Activated naive CD4-positive, alpha-beta T cell treated with anti-CD3 and anti-CD28 coated beads for 36 hours (primary cell): ENCODE measurements at places on chromosomes 2 and 18. TPM values are rescaled to one million over a fixed set of nuclear protein-coding genes. Genes with fewer than 3 reads are reported as not detected.

Gene GCG
- not detected for total RNA-seq

Gene WDR7
- 17.3 TPM for total RNA-seq

Gene NOL4
- not detected for total RNA-seq

DNA sequence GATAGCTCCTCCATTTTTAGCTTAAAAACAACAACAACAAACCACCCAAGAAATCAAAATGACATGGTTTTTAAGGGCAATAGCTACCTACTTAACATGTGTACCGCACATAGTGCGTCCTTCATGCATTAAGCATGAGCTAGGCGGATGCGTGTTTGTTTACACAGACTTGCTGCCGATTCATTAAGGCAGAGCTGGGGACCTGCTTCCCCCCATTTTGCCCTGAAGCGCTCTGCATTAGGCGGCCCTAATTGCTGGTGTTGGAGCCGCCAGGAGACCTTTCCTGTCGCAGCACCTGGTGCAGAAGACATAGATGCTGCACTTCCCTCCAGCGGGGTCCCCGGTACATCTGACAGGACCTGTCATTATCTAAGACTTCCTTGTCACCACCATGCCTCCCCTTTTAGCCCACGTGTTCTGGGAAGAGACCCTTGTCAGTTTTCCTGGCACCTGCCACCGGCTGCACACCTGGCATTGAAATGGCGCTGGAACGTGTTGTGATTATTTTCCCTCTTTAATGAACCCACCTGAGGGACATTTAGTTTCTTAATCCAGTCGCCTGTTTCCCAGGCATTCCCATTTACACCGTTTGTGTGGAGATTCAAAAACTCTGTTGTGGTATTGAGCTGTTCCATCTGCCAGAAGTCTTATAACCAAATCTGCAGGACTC lies 261.1 kb upstream of the RAB12 start:
- DNase-seq: no peak

- DNase-seq: no peak
Measured at GRCh38 chr2:98334439-98335078, 11.7 kb upstream of the CNGA3 start.

DNA sequence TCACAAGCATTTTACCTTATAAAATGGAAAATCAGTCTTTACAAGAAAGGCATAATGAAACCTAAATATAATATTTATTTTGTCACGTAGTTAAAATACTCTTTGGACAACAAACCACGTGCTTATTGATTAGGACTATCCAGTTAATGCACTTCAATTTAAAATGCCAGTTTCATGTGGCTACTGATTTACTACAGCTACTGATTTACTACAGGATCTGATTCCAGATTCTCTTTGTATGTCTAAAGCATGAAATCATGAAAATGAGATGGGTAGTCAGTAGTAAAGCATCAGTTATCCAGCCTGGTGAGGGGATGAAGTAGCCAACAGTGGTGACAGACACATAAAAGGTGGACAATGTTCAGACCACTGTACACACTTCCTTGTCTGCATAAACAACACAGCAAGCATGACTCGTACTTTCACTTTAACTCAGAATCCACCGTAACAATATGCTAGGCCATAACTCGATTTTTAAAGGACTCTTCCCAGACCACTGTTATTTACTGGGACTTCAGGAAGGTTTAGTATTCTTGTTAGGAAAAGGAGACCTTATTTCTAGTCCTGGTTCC lies 24.9 kb downstream of the ACAA2 start:
- no peak for DNase-seq

DNA sequence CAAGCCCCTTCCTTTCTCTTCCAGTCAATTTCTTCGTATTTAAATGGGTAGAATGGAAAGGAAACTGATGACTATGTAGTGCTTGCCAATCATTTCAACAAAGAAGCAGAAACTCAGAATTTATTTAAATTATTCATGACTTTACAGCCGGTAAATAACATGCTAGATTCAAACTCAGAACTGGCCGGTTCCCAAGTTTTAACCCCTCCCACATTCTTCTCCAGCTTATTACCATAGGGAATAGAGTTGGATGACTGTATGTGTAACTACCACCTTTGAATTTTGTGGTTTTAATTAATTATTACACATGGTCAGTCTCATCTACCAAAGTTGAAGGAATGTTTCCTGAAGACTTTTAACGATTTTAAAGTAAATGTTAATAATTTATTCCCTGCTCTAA lies 819.3 kb upstream of the LRATD1 start:
- DNase-seq: no peak

DNA sequence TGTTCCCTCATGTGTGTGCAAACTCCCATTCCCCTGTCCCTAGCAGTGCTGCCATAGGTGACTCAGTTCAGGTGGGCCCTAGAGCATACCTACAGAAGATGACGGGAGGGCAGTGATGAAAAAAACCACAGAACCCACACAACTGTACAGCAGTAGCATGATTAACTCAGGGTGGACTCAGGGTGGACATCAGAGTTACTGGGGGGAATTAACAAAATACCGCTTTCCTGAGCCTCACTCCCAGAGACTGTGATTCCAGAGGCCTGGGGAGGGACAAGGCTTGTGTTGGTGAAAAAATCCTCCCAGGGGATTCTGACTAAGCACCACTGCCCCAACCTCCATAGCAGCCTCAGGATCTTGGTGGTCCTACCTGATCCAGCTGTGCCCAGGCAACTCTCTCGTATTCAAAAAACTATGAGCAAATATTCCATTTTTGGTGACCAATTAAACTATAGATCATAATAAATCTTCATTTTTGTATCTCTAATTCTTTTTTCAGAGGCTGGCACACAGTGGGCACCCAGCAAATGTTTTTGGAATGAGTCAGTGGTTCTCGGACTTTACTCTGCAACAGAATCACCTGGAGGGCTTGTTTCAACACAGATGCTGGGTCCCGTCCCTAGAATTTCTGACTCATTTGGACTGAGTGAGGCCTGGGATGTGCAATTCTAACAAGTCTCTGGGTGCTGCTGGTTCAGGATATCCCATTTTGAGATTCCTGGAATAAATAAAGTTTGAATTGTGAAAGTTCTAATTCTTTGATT lies 84.1 kb upstream of the NABP1 start:
- DNase-seq: no peak

- DNase-seq: no peak
Measured at GRCh38 chr2:107992069-107992468, 5.7 kb downstream of the SLC5A7 start.

DNA sequence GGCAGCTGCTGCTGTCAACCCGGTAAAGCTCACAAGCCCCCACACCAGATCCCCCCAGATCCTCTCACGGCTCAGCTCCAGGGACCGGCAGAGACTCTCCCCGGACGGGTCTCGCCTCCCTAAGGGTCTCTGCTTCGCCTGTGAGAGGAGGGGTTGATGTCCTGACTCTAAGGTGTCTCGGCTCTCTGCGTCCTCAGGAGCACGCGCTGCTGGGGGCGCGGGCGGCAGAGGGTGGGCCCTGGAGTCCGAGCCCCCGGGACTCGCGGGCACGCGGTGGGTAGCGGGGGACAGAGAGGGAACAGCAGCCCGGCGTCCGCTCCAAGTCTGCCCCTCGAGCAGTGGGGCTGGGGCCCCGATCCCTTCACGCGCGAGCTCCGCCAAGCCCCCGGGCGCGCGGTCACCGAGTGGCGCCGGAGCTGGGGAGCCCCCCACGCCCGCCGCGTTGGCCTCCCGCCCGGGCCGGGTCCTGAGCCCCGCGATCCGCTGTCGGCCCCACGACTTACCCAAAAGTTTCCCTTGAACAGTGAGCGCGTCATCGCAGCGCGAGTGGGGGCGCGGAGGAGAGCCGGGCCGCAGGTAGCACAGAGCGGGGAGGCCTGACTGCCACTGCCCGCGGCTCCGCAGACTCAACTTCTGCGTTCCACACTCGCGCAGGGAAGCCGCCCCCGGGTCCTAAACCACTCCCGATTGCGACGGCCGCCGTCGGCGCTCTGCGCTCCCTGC lies at the start of gene PSTPIP2:
Gene PSTPIP2, minus strand, starts transcription at position 608 of the 723 bp plus-strand sequence. Its CDS starts 72 bp downstream, at position 536.
- peak; percentile 75 for DNase-seq

GRCh38 chr2:119487434-119488244 lies 36.6 kb downstream of the SCTR start:
- no peak for DNase-seq

GRCh38 chr18:54948350-54948837 lies 10.9 kb downstream of the CCDC68 start:
- DNase-seq: no peak
